Activated CD4-positive, alpha-beta T cell treated with anti-CD3 and anti-CD28 coated beads for 48 hours (primary cell): ENCODE measurements at places on chromosomes 2 and 18.

DNA sequence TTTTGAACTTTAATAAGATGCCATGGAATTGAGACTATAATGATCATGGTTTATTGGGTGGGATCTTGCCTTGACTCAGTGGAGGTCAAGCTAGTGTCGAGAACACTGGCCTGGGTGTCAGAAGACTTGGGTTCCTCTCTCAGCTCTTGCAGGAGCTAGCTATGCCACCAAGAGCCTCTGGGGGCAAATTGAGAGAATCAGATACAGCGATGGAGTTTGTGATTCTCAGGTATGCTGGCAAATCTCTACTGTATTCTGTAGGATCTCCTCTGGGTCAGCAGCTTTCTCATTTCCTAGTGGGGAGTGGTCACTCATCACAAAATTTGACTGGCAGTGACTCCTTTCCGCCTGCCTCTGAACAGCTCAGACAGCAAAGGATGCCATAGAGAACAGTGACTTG is 477.0 kb downstream of the RNF144A start:
- no peak for DNase-seq

GRCh38 chr18:941331-941730 is 36.7 kb downstream of the ADCYAP1 start:
- DNase-seq: no peak

DNA sequence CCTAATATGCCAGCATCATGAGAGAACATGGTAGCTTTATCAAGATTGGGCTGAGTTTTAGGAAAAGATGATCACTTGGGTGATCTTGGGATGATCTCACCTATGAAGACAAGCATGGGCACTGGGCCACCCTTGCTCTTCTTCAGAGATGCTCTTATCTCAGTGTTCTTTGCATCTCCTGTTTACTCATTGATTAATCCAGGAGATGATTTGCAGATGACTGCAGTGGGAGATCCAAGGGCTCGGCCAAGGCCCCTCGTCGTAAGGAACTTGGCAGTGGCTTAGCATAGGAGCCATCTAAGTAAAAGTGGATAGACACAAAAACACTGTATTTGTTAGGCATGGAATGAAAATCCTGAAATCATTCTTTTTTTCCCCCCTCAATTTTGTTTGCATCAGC is 228.4 kb downstream of the FHOD3 start:
- DNase-seq: no peak

GRCh38 chr2:233081232-233081730 is 21.1 kb downstream of the INPP5D start:
- DNase-seq: peak; percentile 80

- DNase-seq: no peak
Observed at GRCh38 chr2:22703286-22703920, 681.6 kb upstream of the KLHL29 start.

DNA sequence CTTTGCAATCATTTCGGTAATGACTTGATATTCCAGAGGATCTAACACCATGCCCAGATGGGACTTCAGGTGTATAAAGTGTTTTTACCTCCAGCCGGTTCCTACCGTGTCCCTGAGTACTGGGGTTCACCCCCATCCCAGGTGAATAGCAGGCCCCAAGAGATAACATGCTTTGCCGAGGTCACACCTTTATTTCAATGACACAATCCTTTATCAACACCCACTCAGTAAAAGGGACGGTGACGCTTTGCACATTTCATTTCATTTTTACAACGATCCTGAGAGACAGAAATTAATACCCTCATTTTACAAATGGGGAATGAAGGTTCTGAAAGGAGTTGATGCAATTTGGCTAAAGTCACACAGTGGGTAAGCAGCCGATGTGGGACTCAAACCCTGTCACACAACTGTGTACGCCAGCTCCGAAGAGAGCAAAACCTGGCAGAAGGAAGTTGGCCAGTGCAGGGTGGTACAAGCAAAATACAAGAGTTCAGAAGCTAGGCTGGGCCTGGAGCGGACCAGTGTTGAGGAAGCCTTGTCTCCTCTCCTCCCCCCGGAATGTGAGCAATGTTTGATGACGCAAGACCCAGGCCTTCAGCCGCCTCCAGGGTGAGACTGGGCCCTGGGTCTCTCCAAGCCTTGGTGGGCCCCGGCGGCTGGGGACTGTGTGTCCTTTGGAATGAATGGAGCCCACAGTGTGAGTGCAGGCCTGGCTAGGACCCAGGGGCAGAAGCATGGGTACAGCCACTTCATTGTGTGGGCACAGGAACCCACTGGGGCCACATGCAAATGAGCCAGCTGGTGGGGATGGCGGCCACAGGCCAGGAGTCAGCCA is 139.6 kb upstream of the MYCN start:
- no peak for DNase-seq

GRCh38 chr18:46340716-46341115 is 236.5 kb downstream of the HAUS1 start:
- DNase-seq: no peak

GRCh38 chr2:96287273-96287856 is 18.0 kb downstream of the SNRNP200 start:
- DNase-seq: no peak

DNA sequence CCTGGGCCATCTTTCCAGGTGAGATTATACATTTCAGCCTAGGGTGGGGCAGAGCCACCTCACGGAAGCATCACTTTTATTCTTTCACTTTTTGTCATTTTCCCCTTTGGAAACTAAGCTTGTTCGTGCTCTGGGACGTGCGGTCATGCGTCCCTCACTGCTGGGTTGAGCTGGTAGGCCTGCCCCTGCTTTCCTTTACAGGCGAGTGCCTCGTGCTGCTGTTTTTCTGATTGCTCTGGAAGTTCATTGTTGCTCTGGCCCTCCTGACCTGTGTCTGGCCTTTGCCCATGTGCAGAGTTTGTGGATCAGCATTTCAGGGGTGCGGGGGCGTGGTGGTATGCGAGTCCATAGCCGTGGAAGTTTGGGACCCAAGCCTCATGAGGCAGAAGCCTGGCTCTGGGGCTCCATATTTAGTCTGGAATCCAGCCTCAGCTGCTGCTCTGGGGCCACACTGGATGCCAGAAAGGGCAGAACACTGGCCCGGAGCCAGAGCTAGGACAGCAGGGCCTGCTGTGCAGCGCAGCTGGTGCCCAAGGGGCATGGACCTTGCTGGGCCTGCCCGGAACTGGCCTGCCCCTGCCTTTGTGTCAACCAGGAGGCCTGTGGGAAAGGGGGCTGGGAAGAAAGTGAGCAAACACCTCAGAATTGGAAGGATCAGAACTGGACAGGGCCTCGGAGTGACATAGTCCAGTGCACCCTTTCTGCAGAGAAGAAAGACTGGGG is 51.1 kb downstream of the CTIF start:
- no peak for DNase-seq

GRCh38 chr2:181239201-181239799 is 217.9 kb upstream of the ITGA4 start:
- DNase-seq: peak; percentile 17

- no peak for DNase-seq
Observed at GRCh38 chr2:159149747-159150146, 136.8 kb downstream of the WDSUB1 start.

DNA sequence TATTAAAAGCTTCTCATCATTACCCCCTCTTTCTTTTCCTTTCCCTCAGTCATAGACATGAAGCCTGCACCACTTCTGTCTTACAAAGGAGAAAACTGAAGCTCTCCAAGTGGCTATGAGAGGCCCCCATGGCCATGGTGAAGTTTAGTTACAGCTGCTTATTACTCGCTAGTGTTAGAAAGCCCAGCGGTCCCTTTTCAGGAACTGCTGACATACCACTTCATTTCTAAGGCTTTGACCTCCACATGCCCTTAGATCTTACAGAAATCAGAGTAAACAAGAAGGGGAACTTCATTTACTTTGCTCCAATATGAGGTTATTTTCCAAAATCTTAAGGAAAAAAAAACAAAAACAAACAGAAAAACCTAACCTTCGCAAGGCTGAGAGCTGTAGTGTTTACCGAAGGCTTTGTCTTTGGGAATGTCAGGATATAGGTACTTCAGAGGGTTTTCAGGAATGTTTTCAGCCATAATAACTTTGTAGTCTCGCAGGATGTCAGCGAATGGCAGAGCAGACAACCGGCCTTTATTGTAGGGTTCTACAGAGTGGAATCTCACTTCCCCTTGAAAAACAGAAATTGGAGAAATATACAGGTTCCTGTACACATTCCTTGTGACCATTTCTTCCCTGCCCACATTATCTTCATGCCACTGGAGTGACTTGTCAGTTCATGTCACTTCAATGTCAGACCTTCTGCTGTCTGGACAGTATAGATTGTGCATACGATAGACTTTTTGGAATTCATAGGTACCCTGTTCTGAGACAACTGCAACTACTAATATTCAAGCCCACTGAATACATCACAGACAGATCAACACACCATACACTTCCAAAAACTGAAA is 18.8 kb upstream of the STAT1 start:
- no peak for DNase-seq

- DNase-seq: peak; percentile 15
Observed at GRCh38 chr2:161946489-161947107, 127.4 kb downstream of the DPP4 start.

DNA sequence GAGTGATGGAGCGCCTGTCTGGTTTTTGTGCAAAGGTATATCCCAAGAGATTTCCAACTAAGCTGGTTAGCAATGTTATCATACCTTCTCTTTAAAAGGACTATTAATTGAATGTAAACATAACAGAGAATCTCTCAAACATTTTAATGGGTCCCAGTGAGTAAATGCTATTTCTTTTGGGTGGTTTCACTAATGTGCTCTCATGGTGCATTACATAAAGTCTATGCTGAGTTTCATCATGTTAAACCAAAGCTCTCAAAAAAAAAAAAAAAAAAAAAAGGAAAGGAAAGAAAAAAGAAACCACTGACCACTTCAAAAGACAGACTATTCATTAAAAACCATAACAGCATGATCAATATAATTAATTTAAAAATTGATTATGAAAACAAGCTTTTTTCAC is 119.1 kb upstream of the SCN1A start:
- DNase-seq: no peak

DNA sequence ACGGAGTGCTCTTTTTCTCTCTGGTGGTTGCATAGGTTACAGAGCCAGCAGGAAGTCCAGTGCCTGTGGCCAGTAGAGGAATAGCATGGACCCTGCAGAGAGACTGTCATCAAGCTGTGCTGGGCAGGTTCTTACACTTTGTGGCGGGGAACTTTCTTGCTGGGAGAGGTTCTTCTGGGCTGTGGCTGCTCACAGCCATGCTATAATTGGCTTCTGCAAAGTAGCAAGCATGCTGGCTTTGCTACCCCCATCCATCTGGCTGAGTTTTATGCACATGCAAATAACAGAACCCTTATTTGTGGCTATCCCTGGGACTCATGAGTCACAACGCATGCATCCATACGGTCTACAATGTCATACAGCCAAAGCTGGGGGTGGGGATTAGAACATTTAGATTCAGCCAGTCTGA is 68.9 kb downstream of the PLCL1 start:
- no peak for DNase-seq

- DNase-seq: no peak
Observed at GRCh38 chr18:44789710-44790109, 109.0 kb downstream of the SETBP1 start.

- DNase-seq: no peak
Observed at GRCh38 chr18:8329186-8329771, 280.0 kb upstream of the RAB12 start.

DNA sequence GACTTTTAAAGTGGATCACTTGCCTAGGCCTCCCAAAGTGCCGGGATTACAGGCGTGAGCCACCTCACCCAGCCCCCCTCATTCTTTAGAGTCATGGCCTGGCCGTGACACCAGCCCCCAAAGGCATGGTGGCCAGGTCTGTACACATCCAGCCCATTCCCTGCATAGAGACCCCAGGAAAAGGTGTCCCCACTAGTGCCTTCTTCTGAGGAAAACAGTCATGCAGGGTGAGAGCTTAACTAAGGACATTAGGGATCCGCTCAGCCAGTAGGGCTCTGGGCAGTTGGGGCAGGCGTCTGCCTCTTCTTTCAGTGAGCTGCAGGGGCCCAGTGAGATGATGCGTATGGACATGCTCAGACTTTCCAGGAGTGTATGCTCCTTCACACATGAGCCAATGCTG is 5.7 kb upstream of the AMER3 start:
- no peak for DNase-seq

DNA sequence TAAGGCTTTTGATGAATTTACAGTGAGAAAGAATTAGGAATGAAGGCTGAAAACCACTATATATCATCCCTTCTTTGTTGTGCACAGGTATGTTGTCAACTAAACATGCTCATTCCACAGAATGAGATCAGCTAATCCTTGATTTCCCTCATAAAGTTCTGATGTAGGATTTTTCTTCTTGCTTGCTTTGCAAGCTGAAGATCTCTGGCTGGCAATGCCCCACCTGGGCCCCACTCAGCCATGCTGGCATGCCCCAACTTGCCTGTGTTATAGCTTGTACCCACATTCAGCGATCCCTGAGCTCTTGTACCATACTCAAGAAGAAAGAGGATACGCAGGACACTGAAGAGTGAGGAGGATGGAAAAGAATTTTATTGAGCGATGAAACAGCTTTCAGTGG is 18.0 kb upstream of the SERPINB11 start:
- no peak for DNase-seq

DNA sequence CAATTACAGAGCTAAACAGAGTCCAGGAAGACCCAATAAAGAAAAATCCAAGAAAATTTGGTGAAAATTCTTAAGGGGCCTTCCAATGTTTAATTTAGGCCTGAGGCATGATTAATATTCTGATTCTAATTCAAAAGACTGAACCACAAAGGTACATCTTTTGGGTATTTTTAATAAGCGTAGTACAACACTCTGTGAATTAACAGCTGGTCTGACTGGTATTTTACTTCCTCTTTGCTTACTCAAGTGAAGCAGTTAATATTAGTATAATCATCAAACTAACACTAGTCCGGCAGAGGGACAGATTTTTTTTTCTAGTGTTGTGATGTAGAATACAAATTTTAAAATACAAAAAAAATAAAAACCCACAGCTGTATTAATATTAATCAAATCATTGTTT is 652.9 kb downstream of the NR4A2 start:
- DNase-seq: no peak

- no peak for DNase-seq
Observed at GRCh38 chr2:2639251-2640139, 308.4 kb upstream of the MYT1L start.

- DNase-seq: no peak
Observed at GRCh38 chr2:191341436-191341835, 96.2 kb downstream of the MYO1B start.

DNA sequence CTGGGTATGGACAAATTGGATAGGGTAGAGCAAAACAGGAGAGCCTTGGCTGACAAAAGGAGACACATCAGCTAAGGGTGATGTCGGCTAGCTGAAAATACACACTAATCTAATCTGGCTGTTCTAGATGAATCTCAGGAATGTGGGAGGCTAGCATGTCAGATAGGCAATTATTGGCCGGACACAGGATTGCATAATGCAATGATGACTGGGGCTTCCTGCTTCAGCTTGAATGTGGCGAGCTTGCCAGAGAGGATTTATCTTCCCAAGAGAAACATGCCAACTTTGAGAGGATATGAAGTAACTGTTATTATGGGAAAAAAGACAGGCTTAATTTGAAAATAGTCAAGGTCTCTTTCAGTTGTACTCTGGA is 102.4 kb downstream of the TRIB2 start:
- no peak for DNase-seq
